ENCODE measurements at places on chromosomes 3 and 15.

GRCh38 chr3:116301422-116301821 lies 143.9 kb downstream of the LSAMP start:
- no peaks in the 10 kb centered on the region for H3K36me3 ChIP-seq
- no peak for ATAC-seq
- no peaks in the 10 kb centered on the region for H3K27me3 ChIP-seq
- H3K27ac ChIP-seq = no peak overlapping the region

GRCh38 chr3:12724794-12725193 lies 34.3 kb downstream of the TMEM40 start:
- ATAC-seq = no peak
- H3K27ac ChIP-seq = no peak overlapping the region
- no peaks in the 10 kb centered on the region for H3K36me3 ChIP-seq
- H3K4me3 ChIP-seq = no peak overlapping the region

GRCh38 chr15:45136378-45136764 lies 6.6 kb downstream of the DUOX1 start:
- H3K27ac ChIP-seq = no peak overlapping the region
- no peak overlapping the region for H3K4me3 ChIP-seq
- peaks cover 78% of the 10 kb centered on the region for H3K27me3 ChIP-seq
- H3K4me1 ChIP-seq = no peaks in the 10 kb centered on the region
- H3K36me3 ChIP-seq = no peaks in the 10 kb centered on the region

GRCh38 chr3:180199417-180199995 lies 162.8 kb upstream of the PEX5L start:
- no peak overlapping the region for H3K27ac ChIP-seq
- H3K36me3 ChIP-seq = no peaks in the 10 kb centered on the region
- no peaks in the 10 kb centered on the region for H3K27me3 ChIP-seq
- ATAC-seq = no peak
- H3K4me1 ChIP-seq = no peaks in the 10 kb centered on the region

- H3K4me1 ChIP-seq = no peaks in the 10 kb centered on the region
- H3K36me3 ChIP-seq = no peaks in the 10 kb centered on the region
- no peak overlapping the region for H3K27ac ChIP-seq
- H3K4me3 ChIP-seq = no peak overlapping the region
Measured at GRCh38 chr3:46163556-46164041, 44.5 kb downstream of the CCR1 start.

DNA sequence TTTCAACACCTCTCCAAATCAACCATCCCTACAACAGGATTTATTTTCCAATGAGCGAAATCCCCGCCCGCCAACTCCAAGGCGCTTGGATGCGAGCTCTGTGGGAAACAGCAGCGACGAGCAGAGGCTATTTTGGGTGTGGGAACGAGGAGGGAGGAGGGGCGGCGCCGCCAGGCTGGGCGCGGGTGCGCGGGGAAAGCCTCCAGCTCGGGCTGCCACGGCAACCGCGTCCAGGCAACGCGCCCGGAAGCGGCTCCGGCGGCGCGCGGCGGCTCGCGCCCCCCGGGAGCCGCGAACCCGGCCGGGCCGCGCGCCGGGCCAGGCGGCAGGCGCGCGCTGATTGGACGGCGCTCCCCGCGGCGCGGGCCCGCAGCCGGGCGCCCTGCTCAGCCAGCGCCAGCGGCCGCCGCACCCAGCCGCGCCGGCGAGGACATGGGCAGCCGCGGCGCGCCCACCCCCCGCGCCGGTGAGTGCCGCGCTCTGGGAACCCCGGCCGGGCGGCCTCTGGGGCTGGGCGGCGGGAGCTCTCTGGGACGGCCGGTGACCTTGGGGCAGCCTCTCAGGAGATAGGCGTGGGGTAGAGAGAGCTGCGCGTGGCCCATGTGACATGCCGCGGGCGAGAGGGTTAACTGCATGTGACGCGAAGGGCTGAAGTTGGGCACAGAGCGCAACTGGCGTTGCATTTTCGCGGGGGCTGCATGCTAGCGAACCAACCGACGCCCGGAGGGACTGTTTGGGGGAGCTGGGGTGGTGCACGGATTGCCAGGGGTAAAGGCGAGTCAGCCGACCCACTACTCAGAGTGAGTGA lies at the start of gene FAM81A:
FAM81A (plus strand) TSS at position 370 of the 808 bp plus-strand sequence. CDS start 20,441 bp downstream, outside the sequence.
- ATAC-seq = peak; percentile 97
- H3K4me3 ChIP-seq = peak within 1 kb of the TSS; percentile 47
- H3K4me1 ChIP-seq = no peaks in the 10 kb centered on the region
- no peak within 1 kb of the TSS for H3K27ac ChIP-seq

DNA sequence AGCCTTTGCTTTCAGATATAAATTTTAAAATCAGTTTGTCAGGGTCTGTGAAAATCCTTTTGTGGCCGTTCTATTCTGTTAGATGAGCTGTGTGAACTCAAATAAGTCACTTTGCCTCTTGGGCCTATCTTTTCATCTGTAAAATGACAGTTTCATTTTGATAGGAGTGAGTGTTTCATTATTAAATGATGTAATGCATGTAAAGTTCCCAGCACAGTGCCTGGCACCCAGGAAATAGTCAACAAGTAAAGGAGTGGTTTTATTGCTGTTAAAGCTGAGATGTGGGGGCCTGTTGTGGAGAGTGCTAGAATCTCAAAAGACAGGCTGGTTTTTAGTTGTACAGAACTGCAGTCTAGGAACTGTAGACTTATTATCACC lies 394.5 kb upstream of the CFAP20DC start:
- ATAC-seq = no peak
- H3K4me1 ChIP-seq = no peaks in the 10 kb centered on the region
- no peak overlapping the region for H3K4me3 ChIP-seq
- no peaks in the 10 kb centered on the region for H3K27me3 ChIP-seq

DNA sequence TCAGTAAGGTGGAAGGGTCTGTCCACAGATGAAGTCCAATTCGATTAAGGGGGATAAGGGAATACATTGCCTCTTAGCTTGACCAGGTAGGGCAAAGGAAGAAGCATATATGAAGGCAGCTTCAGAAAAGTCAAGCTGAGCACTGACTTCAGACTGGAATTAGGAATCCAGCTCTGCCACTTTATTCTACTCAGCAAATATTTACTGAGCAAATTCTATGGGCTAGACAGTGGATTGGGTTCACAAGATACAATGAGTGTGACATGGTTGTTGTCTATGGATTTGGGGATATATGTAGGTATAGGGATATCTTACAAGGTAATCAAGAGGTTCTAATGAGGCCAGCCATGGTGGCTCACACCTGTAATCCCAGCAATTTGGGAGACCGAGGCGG lies 526 bp downstream of the ADIPOQ start:
- no peak overlapping the region for H3K4me3 ChIP-seq
- H3K4me1 ChIP-seq = no peaks in the 10 kb centered on the region
- H3K27ac ChIP-seq = no peak overlapping the region
- H3K27me3 ChIP-seq = peaks cover 35% of the 10 kb centered on the region
- no peaks in the 10 kb centered on the region for H3K36me3 ChIP-seq
- ATAC-seq = no peak

DNA sequence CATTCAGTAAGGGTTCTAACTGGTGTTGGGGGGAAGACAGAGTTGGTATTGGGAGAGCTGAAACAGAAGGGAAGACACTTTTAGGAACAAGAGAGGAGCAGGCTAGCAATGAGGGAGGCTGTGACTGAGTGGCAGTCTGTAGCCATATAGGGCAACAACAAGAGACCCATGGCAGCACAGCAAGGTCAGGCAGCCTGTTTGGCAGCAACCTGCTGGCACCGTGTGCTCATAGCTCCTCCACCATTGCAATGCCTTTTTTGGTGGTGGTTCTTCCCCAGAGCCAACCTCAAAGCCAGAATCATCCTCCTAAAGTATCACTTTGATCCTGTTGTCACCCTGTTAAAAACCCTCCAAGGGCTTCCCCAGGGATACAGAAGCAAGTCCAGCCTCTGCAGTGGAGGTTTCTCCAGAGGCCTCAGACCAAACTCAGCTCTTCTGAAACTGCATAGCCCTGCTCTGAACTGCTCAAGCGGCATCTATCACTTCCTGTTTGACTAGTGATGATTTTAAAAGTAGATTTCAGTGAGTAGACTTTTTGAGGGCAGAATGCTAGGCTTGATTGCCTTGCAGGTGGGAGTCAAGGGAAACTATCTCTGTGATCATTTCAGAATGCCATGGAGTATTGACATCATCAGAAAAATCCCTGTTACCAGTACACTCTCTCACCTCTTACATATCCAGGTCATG lies 176.9 kb downstream of the STAC start:
- no peaks in the 10 kb centered on the region for H3K36me3 ChIP-seq
- no peak overlapping the region for H3K27ac ChIP-seq
- H3K4me1 ChIP-seq = peaks cover 5% of the 10 kb centered on the region
